ENCODE measurements at places on chromosomes 12 and 14.

DNA sequence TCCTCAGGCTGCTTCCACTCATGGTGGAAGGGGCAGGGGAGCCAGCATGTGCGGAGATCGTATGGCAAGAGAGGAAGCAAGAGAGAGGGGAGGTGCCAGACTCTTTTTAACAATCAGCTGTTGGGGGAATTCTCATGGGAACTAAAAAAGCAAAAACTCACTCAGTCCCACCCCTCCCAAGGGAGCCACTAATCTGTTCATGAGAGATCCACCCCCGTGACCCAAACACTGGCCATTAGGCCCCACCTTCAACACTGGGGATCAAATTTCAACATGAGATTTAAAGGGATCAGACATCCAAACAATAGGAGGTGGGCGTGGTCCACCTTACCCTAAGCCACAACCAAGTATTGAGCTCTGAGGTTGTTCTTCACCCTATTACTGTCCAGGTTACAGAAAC, 375.1 kb downstream of the GRIN2B start:
- DNase-seq, result no peak

DNA sequence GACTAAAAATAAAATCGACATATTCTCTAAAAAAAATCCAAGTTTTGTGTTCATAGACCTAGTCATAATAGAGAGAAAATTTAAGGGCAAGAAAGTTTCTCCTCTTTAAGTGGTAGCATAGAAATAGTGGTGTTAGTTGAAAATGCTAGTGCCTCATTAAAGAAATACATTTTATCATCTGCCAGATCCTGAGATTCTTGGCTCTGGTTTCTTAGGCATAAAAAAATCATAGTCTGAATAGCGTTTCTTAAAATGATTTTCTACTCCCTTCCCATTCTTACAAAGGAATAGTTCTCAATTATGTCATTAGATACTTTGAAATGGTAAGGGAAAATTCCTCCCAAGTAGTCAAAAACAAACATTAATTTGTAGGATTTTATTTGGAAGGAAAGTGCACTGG, 212.8 kb downstream of the NELL2 start:
- DNase-seq, result no peak

- no peak for DNase-seq
These were observed 934.9 kb downstream of the LRFN5 start for GRCh38 chr14:42541535-42542001.

DNA sequence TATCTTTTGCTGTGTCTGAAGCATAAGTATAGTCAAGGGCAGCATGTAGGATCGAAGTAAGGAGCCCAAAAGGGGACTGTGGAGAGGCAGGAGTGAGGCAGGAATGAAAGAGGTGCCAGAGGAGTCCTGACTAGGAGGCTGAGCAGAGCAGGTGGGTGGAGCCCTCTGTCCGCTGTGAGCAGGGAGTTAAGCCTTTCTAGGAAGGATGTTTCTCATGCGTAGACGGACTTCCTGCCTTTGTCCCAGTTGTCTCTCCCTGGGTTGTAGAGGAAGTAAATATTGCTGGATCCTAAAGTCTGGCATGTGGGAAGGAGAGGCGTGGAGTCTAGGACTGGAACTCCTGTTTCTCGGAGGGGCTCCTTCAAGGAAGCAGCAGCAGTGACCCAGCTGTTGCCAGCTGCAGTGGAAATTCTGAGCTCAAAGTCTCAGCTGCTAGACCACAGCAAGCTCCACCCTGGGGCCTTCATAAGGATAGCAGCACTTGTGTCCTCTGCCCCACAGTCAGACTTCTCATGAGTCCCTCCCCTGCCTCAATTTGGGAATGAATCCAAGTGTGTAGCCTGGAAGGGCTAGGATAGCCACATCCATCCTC, 44.0 kb downstream of the RBMS2 start:
- peak; percentile 93 for DNase-seq

- no peak for DNase-seq
These were observed 31.0 kb downstream of the RNF34 start for GRCh38 chr12:121430833-121431415.

DNA sequence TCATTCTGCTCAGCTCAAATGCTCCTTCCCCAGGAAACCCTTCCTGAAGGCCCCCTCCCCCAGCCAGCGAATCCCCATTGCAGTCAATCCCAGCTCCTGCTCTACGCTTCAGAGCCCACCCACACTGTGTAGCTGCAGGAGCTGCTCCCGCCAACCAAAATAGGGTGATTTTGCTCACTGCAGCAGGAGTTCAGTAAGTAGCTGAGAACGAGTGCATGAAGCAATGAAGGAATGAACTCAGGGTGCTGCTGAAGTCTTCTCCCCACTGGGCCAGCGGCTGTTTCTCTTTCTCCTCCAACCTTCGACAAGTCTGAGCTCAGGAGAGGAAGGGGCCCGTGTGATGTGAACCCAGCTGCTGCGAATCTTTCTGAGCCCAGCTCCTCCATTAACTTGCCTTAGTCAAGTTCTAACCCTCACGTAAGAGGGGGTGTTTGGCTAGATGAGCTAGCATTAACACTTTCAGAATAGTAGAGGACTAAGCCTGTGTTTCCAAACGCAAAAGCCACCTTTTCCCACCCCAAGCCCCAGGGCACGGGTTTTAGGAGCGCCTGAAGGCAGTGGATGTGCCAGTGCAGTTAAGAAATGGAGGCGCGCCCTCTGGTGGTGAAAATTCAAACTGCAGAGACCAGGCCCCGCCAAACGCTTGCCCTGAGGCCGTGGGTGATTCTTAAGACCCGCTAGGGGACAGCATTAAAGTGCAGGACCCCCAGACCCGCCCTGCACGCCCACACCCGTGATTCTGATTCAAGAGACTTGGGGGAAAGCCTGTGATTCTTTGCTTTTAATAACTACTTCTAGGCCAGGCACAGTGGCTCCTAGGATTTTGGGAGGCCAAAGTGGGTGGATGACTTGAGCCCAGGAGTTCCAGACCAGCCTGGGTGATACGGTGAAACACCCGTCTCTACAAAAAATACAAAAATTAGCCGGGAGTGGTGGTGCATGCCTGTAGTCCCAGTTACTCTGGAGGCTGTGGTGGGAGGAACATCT, 11.9 kb upstream of the SERPINA4 start:
- peak; percentile 40 for DNase-seq

GRCh38 chr14:105150368-105151083, 18.1 kb downstream of the JAG2 start:
- DNase-seq, result no peak

- no peak for DNase-seq
These were observed 24.2 kb upstream of the MMP17 start for GRCh38 chr12:131803961-131804521.
